Type B pancreatic cell (in vitro differentiated cells): ENCODE measurements at places on chromosomes 5 and 9. TPM values are rescaled to one million over a fixed set of nuclear protein-coding genes. Genes with fewer than 3 reads are reported as not detected.

DNA sequence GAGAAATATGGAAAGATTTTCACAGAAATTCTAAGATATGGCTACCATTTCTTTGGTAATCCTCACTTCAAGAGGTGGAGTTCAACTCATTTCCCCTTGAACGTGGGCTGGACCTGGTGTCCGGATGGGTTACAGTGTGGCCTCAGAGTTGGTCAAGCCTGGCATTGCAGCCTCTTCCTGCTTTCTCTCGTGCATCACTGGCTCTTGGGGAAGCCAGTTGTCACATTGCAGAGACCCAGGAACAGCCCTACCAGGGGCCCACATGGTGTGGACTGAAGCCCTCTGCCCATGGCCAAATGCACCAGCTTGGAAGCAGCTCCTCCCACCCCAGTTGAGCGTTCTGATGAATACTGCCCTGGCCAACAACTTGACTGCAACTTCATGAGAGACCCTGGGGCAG is 47.7 kb upstream of the FCN1 start:
- DNase-seq: no peak

DNA sequence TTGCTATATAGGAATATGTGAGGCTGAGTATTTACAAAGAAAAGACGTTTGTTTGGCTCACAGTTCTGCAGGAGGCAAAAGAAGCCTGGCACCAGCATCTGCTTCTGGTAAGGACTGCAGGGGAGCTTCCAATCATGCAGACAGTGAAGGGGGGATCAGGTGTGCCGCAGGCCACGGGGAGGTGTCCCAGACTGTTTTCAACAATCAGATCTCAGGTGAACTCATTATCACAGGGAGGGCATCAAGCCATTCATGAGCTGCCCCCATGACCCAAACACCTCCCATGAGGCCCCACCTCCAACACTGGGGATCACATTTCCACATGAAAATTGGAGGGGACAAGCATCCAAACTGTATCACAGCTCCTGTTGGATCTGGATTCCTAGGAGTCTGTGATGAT is 30.4 kb upstream of the TRIM14 start:
- DNase-seq: no peak

DNA sequence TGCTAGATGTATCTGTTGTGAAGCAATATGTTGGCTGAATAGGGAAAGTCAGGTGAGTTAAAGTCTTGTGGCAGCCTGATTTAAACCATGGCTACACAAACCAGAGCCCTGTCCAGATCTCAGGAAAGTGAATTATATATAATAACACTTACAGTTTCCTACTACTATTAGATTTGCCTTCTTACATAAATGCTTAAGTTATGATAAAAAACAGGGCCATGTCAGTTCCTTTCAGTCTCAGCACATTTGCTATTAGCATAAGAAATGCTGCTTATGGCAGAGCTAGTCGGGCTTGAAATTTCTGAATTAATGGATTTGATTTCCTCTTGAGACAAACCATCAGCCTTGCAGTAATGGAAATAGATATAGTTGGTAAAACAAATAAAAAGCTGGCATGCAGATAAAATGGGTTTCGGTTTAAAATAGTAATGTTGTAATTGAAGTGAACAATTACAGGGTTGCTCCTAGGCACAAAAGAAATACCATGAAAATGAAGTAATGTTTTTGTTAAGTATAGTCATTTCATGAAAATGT is 664.2 kb upstream of the ZNF608 start:
- no peak for DNase-seq

GRCh38 chr9:127130661-127131538 is 8.5 kb upstream of the ANGPTL2 start:
- DNase-seq: no peak

GRCh38 chr9:12878351-12878978 is 103.6 kb downstream of the LURAP1L start:
- no peak for DNase-seq

GRCh38 chr9:136934277-136934676 is 10.3 kb downstream of the FBXW5 start:
- DNase-seq: no peak

Gene IL5
- not detected in 2 replicates for total RNA-seq

DNA sequence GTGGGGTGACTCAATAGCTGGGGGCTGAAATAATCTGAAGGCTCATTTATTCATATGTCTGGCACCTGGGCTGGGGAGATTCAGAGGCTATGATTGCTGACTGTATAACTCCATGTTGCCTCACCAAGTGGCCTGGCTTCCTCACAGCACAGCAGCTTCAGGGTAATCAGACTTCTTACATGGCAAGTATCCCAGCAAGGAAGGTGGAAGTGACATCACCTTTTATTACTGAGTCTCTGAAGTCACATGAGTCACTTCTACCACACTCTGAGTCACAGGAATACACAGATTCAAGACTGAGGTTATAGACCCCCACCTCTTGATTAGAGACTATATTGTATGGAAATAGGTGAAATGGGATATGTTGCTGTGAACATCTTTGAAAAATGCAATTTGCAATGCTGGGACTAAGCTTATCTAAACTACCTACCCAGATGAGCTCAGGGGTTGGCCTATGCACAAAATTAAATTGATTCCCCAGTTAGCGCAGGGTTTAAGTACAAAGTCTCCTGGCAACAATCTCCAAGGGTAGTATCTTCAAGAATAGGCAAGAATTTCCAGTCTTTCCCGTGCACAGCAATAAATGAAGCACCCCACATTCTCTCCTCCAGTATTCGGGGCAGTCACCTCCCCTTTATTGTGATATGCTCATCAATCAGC is 553.1 kb downstream of the LRRC70 start:
- DNase-seq: no peak

DNA sequence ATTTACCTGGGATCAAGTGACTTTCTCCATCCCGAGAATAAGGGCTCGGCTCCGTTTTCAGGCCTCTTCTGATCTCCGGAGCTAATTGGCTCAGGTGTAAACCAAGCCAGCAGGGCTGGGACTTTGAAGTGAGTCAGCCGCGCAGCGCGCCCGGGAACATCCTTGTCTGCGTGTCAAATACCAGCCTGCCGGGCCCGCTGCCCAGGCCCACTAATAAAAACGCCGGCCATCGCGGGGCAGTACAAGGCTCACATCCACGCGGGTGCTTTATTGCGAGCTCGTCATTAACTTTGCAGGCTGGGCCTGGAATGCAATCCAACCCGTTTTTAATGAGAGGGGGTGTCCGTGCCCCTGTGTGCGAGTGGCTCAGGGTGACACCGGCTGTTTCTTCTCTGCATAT is 416.8 kb downstream of the IRX2 start:
- DNase-seq: no peak

DNA sequence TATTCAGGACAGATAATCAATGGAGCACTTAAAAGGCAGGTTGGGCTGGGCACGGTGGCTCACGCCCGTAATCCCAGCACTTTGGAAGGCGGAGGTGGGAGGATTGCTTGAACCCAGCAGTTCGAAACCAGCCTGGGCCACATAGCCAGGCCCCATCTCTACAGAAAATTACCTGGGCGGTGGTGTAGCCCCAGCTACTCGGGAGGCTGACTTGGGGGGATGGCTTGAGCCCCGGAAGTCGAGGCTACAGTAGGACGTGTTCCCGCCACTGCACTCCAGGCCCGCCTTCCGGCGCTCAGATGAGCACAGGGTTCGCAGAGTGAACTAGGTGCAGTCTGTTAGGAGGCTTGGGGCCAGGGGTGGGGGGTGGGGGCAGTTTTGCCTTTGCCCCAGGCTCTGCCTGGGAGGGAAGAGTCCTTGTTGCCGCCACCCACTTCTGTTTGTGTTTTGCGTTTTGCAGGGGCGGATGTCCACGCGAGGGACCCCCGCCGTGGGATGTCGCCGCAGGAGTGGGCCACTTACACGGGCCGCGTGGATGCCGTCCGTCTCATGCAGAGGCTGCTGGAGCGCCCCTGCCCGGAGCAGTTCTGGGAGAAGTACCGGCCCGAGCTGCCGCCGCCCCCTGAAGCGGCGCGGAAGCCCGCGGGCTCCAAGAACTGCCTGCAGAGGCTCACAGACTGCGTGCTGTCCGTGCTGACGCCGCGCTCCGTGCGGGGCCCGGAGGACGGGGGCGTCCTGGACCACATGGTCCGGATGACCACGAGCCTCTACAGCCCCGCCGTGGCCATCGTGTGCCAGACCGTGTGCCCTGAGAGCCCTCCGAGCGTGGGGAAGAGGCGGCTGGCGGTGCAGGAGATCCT is 85.2 kb downstream of the ANKRD33B start:
- no peak for DNase-seq
